Right ventricle myocardium inferior (tissue), 1 donor: ENCODE measurements at places on chromosomes 1 and 21. TPM values are rescaled to one million over a fixed set of nuclear protein-coding genes. Genes with fewer than 3 reads are reported as not detected.

The GJA4 gene
- 23.0 TPM for total RNA-seq

The PPT1 gene
- 44.1 TPM for total RNA-seq

The PSMG1 gene
- total RNA-seq, result 18.8 TPM

GRCh38 chr1:240001177-240001740 lies 90.4 kb upstream of the FMN2 start:
- no peak for DNase-seq

GRCh38 chr1:234608025-234608910 lies 1.7 kb downstream of the IRF2BP2 start:
- peak; percentile 90 for DNase-seq
